ENCODE measurements at places on chromosomes 3 and 15. TPM values are rescaled to one million over a fixed set of nuclear protein-coding genes. Genes with fewer than 3 reads are reported as not detected.

ABHD17C gene
- 20.0 TPM for total RNA-seq

CISH gene
- 15.0 TPM for total RNA-seq

CPEB1 gene
- total RNA-seq = 2.7 TPM

LSG1 gene
- 51.7 TPM for total RNA-seq

ISL2 gene
- total RNA-seq = not detected
